Fibroblast of gingiva (primary cell): ENCODE measurements at places on chromosomes 1 and 21.
A peak's percentile ranks its signal among the peaks of the same experiment; 100 is the strongest.

DNA sequence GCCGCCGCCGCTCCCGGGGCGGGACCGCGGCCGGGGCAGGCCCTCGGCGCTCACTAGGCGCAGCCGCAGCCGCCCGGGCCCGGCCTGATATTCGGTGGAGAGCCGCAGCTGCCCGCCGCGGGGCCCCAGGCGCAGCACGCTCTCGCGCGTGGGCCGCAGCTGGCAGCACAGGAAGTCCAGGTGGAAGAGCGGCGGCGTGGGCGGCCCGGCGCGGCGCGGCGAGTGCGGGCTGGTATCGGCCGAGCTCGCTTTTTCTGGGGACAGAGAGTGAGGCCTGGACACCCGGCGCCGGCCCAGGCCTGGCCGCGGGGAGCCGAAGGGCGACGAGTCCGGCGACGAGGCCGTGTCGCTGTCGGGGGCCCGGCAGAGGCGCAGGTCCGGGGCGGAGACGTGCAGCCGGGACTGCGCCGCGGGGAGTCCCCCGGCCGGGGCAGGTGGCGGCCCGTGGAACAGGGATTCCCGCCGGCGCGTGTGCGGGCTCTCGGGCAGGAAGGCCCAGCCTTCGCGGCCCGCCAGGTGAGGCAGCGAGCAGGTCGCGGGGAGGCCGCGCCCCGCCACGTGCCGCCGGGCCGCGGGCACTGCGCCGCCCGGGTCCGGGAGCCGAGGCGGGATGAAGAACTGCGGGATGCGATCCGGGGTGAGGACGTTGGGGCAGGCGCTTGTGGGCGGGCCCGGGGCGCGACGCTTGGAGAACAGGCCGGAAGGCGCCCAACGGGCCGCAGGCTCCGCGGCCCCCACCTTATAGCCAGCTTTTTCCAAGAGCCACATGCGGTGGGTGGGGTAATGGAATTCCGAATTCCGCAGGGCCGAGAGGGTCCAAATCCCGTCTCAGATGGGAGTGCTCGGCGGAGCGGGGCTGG, 1.2 kb downstream of the C2CD4D start:
- DNase-seq = no peak

GRCh38 chr1:79852004-79852403, 845.5 kb upstream of the ADGRL4 start:
- DNase-seq = no peak

GRCh38 chr1:68384321-68384813, 65.4 kb downstream of the RPE65 start:
- peak; percentile 94 for DNase-seq

DNA sequence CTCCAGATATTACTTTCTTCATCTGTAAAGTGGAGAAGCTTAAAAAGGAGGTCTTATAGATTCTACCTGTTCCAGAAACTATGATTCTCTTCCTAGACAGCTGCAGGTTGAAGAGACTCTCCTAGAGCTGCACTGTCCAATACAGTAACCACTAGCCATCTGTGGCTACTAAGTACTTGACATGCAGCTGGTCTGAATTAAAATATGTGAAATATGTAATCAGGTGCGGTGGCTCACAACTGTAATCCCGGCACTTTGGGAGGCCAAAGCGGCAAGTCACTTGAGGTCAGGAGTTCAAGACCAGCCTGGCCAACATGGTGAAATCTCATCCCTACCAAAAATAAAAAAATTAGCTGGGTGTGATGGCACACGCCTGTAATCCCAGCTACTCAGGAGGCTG, 15.8 kb downstream of the APP start:
- no peak for DNase-seq

DNA sequence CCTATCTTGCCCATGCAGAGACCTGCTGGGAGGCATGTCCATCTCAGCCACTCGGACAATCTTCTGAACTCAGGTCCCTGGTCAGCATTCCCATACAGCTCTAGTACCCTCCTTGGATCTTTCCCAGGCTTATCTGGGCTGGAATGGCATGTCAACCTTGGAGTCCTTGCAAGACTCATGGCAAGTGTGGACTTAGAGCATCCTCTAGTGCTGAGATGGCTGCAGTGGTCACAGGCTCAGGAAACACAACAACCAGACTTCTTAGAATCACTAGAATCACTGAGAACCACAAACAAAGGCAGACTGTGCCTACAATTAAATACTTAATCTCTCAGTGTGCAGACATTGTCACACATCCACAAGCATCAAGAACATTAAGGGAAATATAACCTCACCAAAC, 73.1 kb upstream of the TSHB start:
- DNase-seq = no peak

- no peak for DNase-seq
Observed at GRCh38 chr1:43038232-43038935, 79.7 kb upstream of the SLC2A1 start.
